ENCODE measurements at places on chromosomes 11 and 22.

DNA sequence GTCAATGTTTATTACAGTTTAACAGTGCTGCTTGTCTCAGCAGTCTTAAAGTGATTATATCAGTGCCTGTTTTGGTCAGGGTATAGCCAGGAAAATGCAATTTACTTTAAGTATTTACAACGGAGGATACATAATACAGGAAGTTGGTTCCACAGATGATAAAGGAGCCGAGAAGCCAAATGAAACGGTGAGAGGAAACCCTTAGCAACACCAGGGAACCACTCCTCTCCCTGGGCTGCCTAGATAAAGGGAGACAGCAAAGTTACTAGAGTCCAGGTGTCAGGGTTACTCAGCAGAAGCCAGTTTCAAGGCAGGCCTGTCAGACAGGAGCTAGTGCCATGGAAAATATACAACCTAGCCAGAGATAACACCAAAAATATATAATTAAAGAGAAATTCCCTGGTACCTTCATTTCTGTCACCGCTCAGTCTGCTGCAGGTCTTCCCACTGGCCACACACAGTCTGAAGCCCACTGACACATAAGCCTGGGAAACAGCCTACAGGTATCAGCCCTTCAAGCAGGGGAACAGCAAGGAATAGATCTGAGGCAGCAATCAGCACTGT is 55.5 kb downstream of the FAM76B start:
- DNase-seq: no peak

DNA sequence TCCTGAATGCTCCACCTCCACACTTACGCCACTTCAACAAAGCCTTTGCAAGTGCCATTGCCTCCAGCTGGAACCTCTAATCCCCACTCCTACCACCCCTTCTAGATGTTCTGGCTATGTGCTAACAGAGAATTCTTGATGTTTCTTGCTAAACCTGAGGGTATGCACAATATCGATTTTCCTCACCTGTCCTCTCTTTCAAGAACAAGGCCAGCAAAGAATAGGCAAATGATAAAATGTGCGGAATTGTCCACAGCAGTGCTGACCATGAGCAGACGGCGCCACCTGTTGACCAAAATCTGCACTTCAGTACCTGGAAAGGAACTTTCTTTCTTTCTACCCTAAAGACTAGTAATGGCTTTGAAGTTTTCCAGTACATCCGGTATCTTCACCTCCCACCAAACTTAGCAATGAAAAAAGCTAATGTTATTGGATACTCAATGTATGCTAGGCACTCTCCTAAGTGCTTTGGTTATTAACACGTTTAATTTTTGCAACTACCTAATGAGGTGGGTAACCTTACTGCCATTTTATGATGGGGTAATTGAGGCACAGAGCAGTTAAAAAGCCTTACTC is 3.4 kb downstream of the TIMM10 start:
- peak; percentile 87 for DNase-seq

DNA sequence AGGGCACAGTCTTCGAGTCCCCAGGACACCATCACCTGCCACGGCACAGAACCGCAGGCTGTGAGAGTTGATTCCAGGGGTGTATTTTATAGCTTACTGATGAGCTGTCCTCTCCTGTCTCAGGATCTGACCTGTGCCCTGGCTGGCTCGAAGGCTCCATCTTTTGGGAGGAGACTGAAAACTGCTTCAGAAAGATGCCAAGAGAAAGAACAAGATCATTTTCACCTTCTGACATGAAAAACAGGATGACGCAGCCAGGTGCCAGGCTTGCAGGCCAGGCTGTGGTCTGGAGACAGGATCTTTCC is 2.2 kb downstream of the MRGPRD start:
- no peak for DNase-seq

DNA sequence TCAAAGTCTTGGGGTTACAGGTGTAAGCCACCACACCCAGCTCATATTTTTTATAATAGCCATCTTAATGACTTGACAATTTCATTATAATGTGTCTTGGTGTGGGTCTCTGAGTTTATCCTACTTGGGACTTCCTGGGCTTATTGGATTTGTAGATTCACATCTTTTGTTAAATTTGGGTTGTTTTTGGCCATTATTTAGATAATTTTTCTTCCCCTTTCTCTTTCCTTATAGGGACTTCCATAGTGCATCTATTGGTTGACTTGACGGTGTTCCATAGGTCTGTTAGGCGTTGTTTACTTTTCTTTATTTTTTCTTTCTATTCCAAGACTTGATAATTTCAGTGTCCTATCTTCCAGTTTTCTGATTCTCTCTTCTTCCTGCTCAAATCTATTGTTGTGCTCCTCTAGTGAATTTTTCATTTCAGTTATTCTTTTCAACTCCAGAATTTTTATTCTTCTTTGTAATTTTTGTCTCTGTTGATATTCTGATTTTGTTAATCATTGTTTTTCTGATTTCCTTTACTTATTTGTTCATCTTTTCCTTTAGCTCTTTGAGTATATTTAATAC is 45.6 kb downstream of the RRM1 start:
- DNase-seq: no peak

GRCh38 chr22:28962042-28962554 is 78.7 kb downstream of the ZNRF3 start:
- DNase-seq: no peak

DNA sequence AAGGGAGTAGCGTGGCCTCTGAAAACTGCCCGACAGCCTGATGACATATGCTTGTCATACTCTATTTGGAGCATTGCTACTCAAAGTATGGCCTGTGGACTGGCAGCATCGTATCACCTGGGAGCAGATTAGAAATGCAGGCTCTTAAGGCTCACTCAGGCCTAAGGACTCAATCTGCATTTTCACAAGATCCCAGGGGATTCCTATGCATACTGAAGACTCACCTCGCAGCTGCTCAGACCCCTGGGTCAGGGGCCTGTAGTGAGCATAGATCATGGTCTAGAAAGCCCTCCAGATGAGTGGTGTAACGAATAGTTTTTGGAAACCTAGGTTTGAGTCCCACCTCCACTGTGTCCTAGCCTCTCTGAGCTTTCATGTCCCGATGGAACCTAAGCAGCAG is 126.3 kb downstream of the FEZ1 start:
- no peak for DNase-seq

DNA sequence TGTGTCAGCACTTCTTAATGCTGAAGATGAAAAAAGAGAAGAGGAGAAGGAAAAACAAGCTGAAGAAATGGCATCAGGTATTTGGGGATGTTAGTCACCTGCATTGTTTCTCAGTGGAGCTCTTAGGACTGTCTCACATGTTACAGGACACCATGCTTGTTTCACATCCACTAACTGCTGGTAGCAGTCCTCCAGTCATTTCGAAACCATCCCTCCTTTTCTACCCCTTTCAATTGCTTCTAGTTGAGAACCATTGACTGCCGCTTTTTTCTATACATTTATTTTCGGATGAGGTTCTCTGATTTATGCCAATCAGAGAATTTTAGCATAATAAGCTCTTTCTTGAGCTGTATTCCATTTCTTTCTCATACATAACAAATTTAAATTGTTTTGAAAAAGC is 21.5 kb downstream of the BIRC2 start:
- no peak for DNase-seq
